Osteoblast (primary cell): ENCODE measurements at places on chromosomes 3 and 15.
A peak's percentile ranks its signal among the peaks of the same experiment; 100 is the strongest.

DNA sequence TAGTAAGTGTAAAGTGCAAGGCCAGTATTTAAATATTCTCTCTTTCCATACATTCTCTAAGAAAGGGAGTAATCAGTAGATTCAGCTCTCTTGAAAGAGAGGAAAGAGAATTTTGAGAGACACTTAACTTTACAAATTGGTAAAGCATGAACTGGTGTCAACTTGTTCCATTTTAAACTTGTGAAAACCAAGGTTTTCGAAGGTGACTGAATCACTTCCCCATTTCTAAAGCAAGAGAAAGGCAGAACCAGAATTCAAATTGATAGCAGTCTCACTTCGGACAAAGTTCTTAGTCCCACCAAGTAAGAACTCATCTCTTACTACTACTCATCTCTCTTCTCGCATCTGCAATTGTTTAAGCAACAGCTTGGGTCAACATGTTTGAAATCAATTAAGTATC is 22.4 kb downstream of the TJP1 start:
- no peak for DNase-seq

- DNase-seq: no peak
Observed at GRCh38 chr3:194032828-194033435, 103.0 kb upstream of the HES1 start.

DNA sequence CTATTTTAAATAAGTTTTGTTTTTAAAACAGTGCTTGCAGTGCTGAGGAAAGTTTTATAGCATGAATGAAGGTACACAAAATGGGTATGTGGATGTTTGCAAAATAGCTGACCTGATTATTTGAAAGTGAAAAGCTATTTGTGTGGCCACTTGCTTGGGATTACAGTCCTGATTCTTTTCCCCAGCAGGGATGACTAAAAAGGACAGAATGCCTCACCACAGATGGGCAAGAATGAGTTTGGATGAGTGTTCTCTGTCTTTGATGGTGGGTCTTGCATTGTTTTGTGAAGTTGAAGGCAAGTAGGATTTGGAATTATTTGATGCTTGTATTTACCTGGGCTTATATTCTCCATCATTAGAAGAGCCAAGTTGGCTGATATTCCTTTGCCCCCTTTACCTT is 48.8 kb upstream of the MEIS2 start:
- DNase-seq: no peak

GRCh38 chr15:48573780-48574179 is 71.7 kb downstream of the FBN1 start:
- no peak for DNase-seq

GRCh38 chr3:116020495-116020894 is 397.2 kb downstream of the GAP43 start:
- DNase-seq: no peak

- DNase-seq: no peak
Observed at GRCh38 chr3:71316066-71316777, 267.3 kb downstream of the FOXP1 start.

GRCh38 chr3:42714171-42714852 is 11.7 kb upstream of the HHATL start:
- no peak for DNase-seq

- DNase-seq: no peak
Observed at GRCh38 chr3:123068601-123069381, 2.0 kb downstream of the PDIA5 start.

GRCh38 chr15:79572691-79573404 is 140.7 kb downstream of the MINAR1 start:
- DNase-seq: no peak

DNA sequence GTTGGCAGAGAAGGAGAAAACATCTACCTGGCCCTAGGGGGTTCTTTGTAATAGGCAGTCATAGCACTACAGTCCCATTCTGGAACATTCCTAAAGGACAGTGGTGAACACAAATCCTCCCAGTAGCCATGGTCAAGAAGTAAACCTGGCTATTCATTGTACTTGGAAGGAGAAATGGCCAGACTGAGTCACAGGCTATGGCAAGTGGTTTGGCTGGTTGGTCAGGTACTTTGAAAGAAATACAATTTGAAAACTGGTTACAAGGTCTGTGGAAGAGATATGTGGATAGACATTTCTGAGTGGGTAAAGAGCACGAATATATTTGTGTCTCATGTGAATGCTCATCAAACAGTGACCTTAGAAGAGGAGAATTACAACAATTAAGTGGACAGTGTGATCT is 33.0 kb upstream of the FAN1 start:
- DNase-seq: no peak

GRCh38 chr15:90401495-90401894 is 13.5 kb downstream of the IQGAP1 start:
- no peak for DNase-seq

GRCh38 chr3:47849699-47850563 is 47.0 kb downstream of the DHX30 start:
- DNase-seq: peak; percentile 82

- no peak for DNase-seq
Observed at GRCh38 chr15:99481951-99482230, 83.9 kb upstream of the MEF2A start.

GRCh38 chr3:147412917-147413685 is 3.9 kb downstream of the ZIC1 start:
- DNase-seq: peak; percentile 72

DNA sequence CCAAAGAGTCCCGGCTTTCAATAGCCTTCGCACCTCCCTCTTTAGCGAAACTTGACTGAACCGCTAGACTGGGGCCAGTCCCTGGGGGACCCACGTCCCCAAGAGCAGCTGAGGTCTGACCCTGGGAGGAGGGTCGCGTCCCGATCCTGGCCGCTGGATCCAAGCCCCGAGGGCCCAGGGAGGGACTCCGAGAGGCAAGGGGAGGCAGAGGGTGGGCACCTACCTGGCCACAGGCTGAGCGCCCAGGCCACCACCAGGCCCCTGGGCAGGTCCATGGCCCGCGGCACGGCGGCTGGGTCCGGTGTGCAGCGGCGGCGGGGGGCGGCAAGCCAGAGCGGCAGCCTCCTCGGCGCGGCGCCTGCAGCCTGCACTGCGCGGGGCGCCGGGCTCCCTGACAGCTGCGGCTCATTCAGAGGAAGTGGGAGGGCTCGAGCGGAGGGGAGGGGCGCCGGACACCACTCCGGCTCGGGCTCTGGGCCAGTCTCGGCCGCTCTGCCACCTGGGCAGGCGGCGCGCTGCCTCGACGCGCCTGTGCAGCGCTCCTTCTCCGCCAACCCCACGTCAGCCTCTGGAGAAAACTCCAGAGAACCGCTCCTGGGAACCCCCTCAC is at the start of gene ITGA11:
Gene ITGA11, minus strand, starts transcription at position 372 of the 610 bp plus-strand sequence. Its CDS starts 97 bp downstream, at position 275.
- peak; percentile 96 for DNase-seq

DNA sequence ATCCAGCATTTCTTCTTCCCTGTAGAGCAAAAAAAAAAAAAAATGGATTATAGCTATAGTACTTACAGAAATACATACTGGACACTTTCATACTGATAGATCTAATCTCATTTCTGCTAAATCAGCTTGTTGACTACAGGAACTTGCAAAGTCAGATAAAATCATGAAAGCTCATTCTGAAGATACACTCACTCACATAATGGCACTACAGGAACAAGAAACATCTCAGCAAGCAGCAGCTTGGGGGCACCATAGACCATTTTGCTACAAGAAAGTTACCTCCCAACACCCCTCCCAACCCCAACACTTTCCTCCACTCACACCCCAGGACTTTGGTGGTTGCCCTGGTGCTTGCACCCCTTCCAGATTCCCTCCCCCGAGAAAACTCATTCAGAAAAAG is 4.6 kb downstream of the MYH15 start:
- no peak for DNase-seq

- peak; percentile 31 for DNase-seq
Observed at GRCh38 chr3:52146811-52147210, 7.4 kb downstream of the POC1A start.

GRCh38 chr3:184343200-184343876 is 5.9 kb downstream of the FAM131A start:
- DNase-seq: peak; percentile 55

- DNase-seq: no peak
Observed at GRCh38 chr3:129658110-129658843, 51.8 kb upstream of the PLXND1 start.

DNA sequence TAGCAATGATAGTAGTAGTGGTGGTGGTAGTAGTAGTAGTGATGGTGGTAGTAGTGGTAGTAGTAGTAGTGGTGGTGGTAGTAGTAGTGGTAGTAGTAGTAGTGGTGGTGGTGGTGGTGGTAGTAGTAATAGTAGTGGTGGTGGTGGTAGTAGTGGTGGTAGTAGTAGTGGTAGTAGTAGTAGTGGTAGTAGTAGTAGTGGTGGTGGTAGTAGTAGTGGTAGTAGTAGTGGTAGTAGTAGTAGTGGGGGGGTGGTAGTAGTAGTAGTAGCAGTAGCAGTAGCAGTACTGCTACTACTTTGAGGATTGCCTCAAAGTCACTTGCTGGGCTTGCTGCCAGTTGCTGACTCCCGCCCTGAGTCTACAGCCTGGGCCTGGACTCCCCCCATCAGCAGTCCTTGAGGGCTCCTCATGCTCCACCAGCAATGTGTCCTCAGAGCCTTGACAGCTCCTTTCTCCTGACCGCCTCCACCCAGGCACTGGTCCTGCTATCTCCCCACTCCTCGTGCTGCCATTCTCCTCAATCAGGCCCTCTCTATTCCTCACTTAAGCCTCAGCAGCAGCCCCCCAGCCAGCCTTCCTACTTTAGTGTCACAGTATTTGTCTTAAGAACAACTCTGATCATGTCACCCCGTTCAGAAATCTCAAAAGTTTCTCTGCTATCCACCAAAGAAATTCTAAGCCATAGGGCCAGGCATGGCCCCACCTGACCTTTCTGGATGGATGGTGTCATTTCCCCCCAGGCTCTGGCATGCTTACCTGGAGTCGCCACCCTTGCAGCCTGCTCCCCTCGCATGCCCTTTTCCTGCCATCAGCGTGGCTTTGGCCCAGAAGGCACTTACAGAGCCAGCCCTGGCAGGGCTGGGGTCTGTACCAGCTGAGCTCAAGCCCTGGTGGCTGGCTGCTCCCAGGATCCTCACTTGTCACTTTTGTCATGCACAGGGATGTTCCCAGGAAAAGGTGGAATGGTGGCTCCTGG is 45.6 kb downstream of the DLEC1 start:
- DNase-seq: peak; percentile 62

DNA sequence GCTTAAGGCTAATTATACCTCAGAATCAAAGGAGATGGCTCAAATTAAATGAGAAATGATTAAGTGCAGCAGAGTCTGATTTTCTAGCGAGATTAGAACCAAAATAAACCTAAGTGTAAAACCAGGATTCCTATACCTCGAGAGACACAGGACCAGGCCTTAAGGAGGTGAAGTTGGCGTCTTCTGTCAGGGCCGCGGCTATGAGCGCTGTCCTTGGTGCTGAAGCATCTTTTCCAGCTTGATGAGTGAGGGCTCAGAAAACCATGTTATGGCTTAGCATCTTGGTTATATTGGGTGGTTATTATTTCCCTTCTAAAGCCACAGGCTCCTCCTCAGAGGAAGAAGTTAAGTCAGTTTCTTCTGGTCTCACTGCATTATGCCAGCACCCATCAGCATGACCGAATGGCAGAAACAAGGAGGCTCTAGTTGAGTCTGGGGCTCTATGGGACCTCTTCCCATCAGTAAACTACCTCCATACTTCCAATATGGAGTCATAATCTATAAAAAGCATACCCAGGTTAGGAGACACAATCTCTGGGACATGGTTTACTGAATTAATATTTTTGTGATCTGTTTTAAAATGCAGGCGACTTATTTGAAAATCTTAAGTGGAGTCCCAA is 120.1 kb upstream of the NMNAT3 start:
- no peak for DNase-seq

DNA sequence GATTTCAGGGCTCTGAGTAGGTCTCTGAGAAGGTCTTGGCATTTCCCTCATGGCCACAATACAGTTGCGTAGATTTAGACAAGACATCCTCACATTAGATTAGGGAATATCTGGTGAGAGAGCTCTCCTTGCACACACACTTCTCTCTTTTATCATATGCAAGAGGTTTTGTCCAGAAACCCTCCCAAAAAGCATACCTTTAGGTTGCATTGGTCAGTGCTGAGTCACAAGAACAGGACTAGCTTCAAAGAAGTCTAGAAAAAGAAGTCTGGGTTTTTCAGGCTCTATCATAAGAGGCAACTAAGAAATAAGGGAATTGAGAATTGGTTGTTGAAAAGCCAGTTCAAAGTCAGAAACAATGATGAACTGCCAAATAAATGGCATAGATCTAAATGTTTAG is 40.1 kb upstream of the MITF start:
- no peak for DNase-seq

DNA sequence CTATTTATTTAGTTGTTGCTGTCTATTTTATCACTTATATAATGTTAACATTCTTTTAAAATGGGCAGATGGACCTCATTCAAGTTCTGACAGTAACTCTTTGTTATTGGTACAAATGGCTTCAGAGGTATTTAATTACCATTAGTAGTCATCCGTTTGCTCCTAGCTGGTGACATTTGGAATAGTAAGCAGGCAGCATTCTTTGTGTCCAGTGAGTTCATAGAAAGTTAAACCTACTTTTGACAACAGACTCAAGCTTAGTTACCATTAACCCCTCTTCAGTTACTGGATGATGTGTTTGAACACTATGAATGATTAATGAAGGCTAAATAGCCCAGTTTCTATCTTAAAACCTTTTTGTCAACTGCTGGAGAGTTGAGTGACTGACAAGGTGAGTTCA is 500.7 kb upstream of the ATP11B start:
- no peak for DNase-seq

DNA sequence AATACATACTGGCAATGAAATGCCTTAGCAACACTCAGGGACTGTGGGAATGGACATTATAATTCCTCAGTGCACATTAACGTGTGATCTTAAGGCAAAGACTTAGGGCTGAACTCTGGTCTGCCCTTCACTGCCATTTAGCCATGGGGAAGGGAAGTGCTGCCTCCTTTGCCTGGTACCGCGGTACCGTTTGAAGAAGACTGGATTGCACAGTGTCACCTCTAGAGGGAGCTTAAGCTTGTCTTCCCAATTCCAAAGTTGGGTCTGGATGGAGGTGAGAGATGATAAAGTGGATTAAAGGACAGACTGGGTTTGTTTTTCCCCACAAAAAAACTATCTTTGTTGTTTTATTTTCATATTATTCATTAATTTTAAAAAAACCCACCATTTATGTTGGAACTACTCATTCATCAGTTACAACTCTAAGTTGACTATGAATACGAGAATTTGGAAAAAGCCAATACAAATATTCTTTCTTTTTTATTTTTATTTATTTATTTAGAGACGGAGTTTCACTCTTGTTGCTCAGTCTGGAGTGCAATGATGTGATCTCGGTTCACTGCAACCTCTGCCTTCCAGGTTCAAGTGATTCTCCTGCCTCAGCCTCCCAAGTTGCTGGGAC is 60.0 kb upstream of the SYN2 start:
- DNase-seq: no peak
